ENCODE measurements at places on chromosomes 1 and 21.

GRCh38 chr1:116277840-116278540, 95.1 kb upstream of the ATP1A1 start:
- DNase-seq: no peak

GRCh38 chr1:84996846-84997666, at the start of gene MCOLN2:
MCOLN2 (minus strand) TSS chr1:84997113; CDS start chr1:84996872, 241 bp downstream.
- DNase-seq: no peak

- no peak for DNase-seq
These were observed 7.4 kb upstream of the TLR5 start for GRCh38 chr1:223150443-223150842.

DNA sequence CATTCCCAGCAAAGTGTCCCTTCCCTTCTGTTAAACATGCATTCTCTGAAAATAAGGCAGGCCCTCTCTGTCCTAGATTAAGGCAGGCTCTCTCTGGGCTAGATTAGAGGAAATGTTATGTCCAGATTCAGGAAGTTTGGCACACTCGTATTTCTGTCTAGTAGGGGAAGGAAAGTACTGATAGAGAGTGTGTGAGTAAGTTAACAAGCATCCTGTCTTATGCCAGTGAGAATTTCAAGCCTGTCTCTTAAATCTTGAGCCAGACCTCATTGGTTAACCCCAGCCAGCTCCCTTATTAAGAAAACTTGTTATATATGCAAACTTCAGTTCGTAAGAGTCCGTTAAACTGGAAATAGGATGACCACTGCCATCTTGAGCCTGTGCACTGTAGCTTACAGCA, 31.6 kb downstream of the IGSF5 start:
- peak; percentile 18 for DNase-seq

GRCh38 chr1:224503161-224504118, 68.8 kb upstream of the WDR26 start:
- no peak for DNase-seq

Data from fibroblast of skin of left biceps (primary cell).